A549 treated with CpdA at 1 μM for 4 hours (cell line): ENCODE measurements at places on chromosomes 4 and X. TPM values are rescaled to one million over a fixed set of nuclear protein-coding genes. Genes with fewer than 3 reads are reported as not detected.

The POF1B gene
- total RNA-seq, result 2.2 to 3.4 TPM (median 2.9 TPM) in 5 replicates

The H2BW2 gene
- not detected in 5 replicates for total RNA-seq

The GAB3 gene
- 0.27 to 0.45 TPM (median 0.41 TPM) in 5 replicates for total RNA-seq

The DUX4 gene
- total RNA-seq, result not detected in 5 replicates

The NSG1 gene
- total RNA-seq, result 0.60 to 0.98 TPM (median 0.90 TPM) in 5 replicates

The CDS1 gene
- total RNA-seq, result 0.56 to 0.85 TPM (median 0.80 TPM) in 5 replicates

The FAM50A gene
- 105 to 122 TPM (median 115 TPM) in 5 replicates for total RNA-seq

The WDR1 gene
- total RNA-seq, result 187 to 214 TPM (median 210 TPM) in 5 replicates

The S100P gene
- total RNA-seq, result 17.7 to 70.6 TPM (median 57.8 TPM) in 5 replicates

The BEX5 gene
- not detected in 5 replicates for total RNA-seq

The TECRL gene
- not detected in 5 replicates for total RNA-seq
